ENCODE measurements at places on chromosomes 11 and 22.

DNA sequence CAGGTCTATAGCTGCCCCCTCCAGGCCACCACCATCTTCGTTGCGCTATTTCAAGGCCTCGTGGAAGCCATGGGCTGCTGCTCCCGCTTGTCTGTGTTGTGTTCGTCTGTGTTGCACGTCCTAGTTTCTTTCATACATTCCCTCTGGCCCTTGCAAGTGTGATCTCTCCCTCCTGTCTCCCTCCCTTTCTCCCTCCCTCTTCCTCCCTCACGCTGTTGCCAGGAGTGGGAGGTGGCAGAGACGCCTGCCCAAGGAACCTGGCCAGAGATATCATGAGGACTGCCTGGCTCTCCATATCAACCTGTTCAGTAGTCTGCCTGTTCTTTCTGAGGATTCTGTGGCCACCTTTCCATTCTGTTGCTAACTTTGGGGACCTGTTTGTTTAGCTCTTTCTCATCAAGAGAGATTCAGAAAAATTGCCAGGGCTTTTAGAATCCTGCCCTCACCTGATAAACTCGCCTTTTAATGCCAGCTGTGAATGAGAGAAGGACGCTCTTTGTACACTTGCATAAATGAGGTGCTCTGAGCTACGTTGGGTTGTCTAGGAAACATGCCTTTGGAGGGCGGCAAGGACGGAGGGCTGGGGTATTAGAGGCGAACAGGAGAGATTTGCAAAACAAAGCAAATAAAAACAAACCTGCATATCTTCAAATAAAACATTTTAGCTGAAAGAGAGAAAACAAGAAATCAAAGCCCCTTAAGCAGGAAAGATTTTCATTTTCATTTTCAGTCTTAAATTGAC is 185.2 kb downstream of the TBC1D22A start:
- no peak for DNase-seq

GRCh38 chr22:41699264-41700107 is at the start of gene MEI1:
Gene MEI1 (plus strand): TSS chr22:41699503. CDS start chr22:41699539, 36 bp downstream.
- peak; percentile 97 for DNase-seq

DNA sequence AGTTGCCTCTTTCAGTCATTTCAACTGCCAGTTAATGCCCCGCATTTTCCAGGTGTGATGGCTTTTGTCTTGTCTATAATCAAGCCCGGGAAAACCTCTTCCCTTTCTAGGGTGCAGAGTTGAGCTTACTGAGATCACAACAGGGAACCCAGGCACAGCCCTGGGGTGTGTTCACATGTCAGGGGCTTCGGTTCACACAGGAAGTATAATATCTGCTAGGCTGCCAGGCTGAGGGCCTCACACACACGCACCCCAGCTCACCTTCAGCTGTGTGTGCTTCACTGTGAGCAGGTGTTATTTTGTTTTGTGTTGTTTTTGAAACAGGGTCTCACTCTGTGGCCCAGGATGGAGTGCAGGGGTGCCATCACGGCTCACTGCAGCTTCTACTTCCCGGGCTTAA is 9.7 kb upstream of the SOX10 start:
- peak; percentile 65 for DNase-seq

DNA sequence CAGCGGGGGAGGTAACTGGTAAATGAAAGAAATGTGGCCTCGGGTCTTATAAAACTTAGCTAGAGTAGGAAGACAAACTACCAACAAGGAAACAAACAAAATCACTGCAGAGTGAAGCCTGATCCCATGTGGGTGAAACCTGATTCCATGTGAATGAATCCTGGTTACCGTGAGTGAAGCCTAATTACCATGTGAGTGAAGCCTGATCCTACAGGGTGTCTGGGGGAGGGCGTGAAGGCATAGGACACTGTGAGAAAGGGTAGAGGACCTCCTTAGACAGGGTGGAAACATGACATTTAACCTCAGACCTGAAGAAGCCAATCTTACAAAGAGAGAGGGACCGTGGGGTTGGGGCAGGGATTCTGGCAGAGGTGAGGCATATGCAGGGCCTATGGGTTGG is 106.2 kb upstream of the USP47 start:
- no peak for DNase-seq

- DNase-seq: no peak
Measured at GRCh38 chr11:118010738-118011461, 24.7 kb downstream of the IL10RA start.

GRCh38 chr11:75269367-75269660 is 28.7 kb downstream of the TPBGL start:
- DNase-seq: no peak
